ENCODE measurements at places on chromosomes 4 and X.
A peak's percentile ranks its signal among the peaks of the same experiment; 100 is the strongest.

GRCh38 chrX:16687514-16687913 is 25.0 kb downstream of the CTPS2 start:
- DNase-seq: no peak

DNA sequence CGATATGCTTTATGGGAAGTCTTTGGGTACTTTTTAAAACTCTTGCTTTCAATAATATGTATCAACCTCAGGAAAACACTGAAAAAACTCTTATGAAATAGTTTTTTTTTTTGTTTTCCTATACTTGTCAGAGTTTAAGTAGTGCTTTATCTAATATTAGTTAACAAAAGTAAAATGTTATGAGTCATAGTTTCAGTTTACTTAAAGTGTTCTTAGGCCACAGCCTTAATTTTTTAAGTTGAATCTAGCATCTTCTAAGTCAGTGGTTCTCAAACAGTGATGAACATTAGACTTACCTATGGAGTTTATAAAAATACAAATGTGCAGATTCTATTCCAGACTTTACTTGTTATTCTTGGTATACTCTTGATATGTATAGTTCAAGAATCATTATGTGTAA is 26.3 kb upstream of the ADGRL3 start:
- no peak for DNase-seq

DNA sequence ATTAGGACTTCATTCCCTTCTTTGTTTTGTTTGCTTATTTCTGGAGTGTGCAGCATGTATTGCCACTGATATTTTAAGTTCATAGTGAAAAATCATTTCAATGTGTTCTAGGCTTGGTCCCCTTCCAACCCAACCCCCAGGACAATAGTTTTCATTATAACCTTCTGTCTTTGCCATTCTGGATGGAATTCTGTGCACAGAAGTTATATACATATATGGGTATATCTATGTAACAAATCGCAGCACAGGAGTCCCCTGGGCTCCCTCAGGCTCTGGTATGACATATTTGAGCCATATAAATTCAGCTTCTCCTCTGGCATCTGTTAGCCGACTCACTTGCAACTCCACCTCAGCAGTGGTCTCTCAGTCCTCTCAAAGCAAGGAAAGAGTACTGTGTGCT is at the start of gene TNMD:
Gene TNMD, plus strand, starts transcription at position 326 of the 400 bp plus-strand sequence. CDS start 83 bp downstream, outside the sequence.
- no peak for DNase-seq

- no peak for DNase-seq
Measured at GRCh38 chr4:13196721-13197120, 287.4 kb downstream of the RAB28 start.

- DNase-seq: peak; percentile 30
Measured at GRCh38 chr4:40662962-40663604, 33.4 kb upstream of the RBM47 start.

All from urothelium cell line (cell line).